ENCODE measurements at places on chromosomes 7 and 10.

GRCh38 chr10:15548331-15548730, 171.4 kb downstream of the ITGA8 start:
- DNase-seq, result no peak

- DNase-seq, result no peak
Observed at GRCh38 chr10:70668454-70668970, 3.8 kb upstream of the ADAMTS14 start.

GRCh38 chr7:105602325-105603305, 21.3 kb upstream of the EFCAB10 start:
- no peak for DNase-seq

GRCh38 chr10:35372329-35372728, 36.0 kb downstream of the CCNY start:
- DNase-seq, result no peak

DNA sequence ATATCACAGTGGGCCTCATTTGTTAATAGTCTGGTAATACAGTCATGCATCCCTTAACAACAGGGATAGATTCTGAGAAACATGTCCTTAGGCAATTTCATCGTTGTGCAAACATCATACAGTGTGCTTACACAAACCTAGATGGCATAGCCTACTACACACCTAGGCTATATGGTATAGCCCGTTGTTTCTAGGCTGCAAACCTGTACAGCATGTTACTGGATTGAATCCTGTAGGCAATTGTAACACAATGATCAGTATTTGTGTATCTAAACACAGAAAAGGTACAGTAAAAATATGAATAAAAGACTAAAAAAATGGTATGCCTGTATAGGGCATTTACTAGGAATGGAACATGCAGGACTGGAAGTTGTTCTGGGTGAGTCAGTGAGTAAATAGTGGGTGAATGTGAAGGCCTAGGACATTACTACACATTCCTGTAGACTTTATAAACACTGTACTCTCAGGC, 12.0 kb upstream of the RHOBTB1 start:
- DNase-seq, result no peak

Data from stimulated activated CD4-positive, alpha-beta T cell treated with anti-CD3 and anti-CD28 coated beads, Interleukin-1b, Interleukin-23, amount 100 ng/mL, for 1 hour (primary cell).